DMS153 (cell line): ENCODE measurements at places on chromosomes 4 and X.

GRCh38 chr4:159191989-159192388, 89.1 kb downstream of the RAPGEF2 start:
- DNase-seq = no peak

DNA sequence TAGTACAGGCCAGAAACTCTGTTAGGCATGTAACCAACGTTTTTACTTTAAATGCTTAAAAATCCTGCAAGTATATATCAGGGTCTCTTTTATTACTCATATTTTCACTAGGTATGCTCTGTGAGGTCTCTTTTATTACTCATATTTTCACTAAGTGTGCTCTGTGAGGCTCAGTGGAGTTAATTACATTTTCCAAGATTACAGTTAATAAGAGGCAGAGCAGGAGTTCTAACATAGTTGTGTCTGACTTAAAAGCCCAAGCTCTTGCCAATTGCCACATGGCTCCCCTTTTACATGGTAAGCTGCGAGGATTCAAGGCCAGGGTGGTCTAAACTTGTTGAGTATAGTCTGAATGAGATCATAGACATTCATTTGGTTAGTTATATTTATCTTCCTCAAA, 81.0 kb upstream of the ARMCX2 start:
- no peak for DNase-seq

DNA sequence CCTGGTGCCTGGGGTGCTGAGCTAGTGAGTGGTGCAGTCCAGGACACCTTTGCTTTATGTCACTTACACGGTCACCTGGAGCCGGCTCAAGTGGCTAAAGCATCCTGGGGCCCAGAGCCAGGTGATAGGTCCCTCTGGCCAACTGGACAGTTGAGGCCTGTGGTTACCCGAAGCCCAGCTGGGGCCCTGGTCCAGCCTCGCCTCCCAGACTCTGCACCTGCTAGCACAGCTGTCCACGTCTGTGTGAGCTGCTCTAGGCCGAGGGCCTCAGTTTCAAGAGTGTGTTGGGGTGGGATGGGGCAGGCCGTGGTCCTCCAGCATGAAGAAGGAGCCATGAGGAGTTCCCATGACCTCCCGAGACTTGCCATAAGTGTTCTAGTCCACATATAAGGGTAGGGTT, 7.7 kb upstream of the ADD1 start:
- no peak for DNase-seq

DNA sequence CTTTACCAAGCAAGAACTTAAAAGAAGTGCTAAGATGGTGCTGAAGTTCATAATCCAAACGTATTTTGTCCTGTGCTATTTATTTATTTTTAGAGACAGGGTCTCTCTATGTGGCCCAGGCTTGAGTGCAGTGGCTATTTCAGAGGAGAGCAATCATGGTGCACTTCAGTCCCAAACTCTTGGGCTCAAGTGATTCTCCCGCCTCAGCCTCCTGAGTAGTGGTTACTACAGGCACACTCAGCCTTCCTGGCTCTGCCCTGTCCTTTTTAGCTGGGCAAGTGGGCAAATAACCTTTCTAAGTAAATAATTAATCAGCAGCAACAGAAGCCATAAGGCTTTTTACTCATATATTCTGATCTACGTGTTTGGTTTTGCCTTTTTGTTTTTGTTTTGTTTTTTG, 2.6 kb downstream of the NSD2 start:
- DNase-seq = no peak

DNA sequence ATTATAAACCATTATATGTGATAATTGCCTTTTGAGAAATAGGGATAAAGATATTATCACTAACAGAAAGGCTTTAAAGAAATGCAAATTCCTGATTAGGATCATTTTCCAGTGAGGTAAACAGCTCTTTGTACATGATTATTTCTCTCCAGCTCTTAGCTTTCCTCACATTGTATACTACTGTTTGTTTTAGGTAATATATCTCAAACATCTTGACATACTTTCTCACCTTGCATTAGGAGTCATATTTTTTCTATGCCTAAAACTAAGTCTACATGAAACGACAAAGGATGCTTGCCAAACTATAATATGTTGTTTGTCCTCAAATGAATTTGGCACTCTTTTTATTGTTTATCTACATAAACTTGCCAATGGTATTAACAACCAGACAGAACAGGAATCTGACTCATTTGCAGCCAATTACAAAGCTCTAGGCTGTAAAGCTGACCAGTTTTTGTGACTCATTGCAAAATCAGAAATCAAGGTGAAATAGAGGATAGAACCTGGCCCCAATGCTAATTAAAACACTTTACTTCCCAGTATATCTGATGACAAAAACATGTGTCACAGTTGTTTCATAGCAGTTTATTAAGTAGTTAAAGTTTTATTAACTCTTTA, 107.0 kb downstream of the IQCM start:
- DNase-seq = no peak

DNA sequence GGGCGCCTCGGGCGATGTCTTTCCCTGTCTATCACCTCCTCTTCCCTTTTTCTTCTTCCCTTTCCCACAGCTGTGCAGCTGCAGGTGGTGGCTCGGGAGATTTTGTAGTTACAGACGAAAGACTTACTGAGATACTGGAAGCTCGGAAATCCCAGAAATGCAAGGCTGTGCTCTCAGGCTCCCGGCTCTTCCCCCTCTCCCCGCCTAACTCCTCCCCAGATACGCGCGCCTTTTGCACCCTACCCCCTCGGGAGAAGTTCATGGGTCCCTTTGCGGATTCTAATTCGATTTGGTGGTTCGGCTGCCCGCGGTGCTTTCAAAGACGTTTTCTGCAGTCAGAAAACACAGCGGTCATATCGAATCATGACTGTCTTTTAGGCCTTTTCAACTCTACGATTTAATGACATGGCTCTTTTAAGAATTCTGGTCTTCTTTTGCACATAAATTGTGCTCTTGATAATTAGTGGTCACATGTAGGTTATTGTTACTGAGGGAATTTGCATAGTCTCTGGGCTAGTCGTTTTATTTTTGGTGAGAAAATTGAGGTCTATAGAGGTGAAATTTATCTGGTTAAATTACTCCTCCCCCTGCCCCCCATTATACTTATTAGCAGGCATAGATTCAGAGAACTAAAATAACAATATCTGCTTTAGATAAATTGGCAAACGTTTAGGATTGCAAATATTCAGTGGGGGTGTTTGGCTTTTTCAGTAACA, 1.6 kb downstream of the SEPTIN11 start:
- no peak for DNase-seq
